ENCODE measurements at places on chromosomes 2 and 18.

GRCh38 chr2:236200378-236200777 lies 32.2 kb upstream of the GBX2 start:
- no peak for DNase-seq

- no peak for DNase-seq
Observed at GRCh38 chr18:59646228-59646962, 50.8 kb downstream of the CCBE1 start.

- no peak for DNase-seq
Observed at GRCh38 chr18:25729072-25729471, 361.3 kb downstream of the SS18 start.

- no peak for DNase-seq
Observed at GRCh38 chr2:213161759-213162515, 10.5 kb upstream of the IKZF2 start.

DNA sequence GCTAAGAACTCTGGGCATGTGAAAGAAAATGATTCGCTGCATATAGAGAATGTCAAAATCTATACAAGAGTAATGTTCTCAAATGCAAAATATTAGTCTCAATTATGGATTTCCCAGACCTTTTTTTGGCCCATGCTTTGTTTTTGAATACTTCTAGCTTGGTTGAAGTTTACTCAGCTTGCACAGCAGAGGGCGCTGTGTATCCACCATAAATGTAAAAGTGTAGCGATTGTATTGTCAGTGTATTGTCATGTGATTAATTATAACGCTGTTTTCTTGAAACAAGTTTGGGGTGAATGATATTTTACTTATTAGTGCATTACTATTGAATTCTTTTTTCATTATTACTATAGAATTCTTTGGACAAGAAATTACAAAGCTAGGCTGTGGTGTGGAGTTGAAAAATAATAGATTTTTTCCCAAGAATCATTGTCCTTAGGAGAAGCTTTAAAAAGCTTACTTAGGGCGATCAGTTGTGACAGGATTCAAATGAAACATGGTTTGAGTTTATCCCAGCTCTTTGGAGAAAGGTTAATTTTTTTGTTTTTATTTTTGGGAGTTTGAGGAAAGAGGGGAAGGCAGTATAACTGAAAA lies 98.3 kb downstream of the PIK3C3 start:
- DNase-seq = peak; percentile 26

DNA sequence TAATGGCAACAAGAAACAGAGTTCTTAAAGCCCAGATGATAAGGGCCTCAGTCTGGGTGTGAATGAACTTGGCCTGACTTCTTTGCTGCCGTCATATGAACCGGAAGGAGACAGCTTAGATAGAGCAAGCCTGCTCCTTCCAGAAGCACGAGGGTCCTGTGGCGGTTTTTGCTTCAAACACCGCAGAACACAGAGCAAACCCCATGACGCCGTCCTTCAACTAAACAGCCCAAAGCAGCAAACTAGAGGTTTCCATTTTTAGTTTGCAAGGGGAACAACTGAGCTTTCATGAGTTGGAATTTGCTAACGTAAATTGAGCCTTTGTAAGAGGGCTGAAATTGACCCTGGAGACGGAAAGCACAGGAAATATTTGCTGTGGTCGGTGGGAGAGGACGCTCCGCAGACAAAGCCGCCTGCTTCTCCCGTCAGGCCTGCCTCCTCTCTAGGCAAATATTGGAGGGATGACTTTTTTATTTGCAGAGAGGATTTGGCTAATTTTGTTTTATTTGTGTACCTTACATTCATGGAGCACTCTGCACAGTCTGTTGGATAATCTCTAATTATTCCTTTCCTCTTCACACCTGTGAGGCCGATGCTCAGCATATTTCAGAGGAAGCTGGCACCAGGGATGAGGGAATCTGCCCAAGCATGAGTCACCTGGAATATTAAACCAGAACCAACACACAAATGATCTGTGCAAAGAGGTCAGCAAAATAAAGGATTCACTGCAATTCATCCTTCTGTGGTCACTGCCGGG lies 134.0 kb upstream of the NCK2 start:
- DNase-seq = no peak

DNA sequence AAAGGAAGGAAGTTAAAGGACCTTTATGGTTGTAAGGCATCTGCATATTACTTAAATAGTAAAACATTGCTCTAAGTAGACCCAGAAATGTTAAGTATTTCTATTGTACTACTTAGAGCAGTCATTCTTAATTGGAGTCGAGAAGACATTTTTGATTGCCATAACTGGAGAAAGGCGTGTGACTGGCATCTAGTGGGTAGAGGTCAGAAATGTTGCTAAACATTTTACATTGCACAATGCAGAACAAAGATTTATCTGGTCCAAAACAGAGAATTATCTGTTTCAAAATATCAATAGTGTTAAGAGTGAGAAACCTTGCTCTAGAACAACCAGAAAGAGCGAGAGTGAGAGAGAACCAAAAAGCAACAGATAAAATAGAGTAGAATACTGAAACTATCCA lies 23.3 kb upstream of the ROCK1 start:
- no peak for DNase-seq

All from activated T-helper 1 cell treated with anti-CD3 and anti-CD28 coated beads, Interleukin-2, amount 50 U/mL, for 16 hours (primary cell).